NCI-H1694 treated with DMSO at 0.1 percent for 48 hours (cell line): ENCODE measurements at places on chromosomes 13 and 19.

DNA sequence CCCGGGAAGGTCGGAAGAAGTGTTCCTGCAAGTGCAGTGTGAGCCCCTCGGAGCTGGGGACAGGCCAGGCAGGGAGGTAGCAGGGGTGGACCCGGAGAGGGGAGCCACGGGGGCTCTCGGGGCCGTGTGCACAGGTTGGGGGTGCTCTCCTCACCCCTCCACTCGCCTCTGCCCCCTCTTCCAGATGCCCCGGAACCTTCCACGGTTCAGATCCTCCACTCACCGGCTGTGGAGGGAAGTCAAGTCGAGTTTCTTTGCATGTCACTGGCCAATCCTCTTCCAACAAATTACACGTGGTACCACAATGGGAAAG is 9.0 kb downstream of the CD22 start:
- no peak for DNase-seq

- DNase-seq: no peak
These were observed 882.6 kb upstream of the SLITRK5 start for GRCh38 chr13:86788616-86789015.

- no peak for DNase-seq
These were observed 19.0 kb downstream of the CD177 start for GRCh38 chr19:43372462-43372861.

DNA sequence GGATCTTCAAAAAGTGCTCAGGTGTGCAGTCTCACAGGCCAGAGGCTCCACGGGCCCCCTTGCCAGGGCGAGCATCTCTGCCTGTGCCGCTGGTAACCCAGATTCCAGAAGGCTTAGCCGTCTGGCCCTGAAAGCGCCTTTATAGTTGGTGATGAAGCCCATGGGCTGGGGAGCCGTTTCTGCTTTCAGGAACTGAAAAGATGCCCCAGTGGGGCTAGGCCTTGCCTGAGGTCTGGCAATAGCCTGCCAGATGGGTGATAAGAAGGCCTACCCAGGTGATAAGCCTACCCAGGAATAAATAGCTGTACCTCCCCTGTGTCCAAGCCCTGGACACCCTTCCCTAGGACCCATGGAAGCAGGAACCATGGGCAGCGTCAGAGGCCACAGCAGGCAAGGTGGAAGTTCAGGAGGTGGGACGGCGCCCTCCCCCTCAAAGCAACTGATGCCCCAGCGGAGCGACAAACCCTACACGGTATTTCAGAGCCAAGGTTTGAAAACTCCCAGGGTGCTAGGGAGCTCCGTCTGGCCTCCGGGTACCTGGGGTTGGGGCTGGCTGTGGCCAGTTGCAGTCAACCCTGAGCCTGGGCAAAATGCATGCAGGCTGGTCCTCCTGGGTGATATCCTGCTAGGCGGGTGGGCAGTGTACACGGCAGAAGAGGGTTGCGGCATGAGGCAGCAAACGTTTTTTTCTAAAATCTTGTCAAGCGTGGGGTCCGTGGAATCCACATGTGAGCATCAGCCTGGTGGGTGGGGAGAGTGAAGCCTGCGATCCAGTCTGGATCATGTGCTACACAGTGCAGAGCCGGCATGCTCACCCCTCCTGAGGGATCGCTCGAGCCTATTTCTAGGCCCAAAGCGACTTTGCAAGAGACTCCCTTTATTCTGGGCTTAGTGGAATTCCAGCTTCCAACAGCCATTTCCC is 45.3 kb downstream of the ACTN4 start:
- DNase-seq: no peak

DNA sequence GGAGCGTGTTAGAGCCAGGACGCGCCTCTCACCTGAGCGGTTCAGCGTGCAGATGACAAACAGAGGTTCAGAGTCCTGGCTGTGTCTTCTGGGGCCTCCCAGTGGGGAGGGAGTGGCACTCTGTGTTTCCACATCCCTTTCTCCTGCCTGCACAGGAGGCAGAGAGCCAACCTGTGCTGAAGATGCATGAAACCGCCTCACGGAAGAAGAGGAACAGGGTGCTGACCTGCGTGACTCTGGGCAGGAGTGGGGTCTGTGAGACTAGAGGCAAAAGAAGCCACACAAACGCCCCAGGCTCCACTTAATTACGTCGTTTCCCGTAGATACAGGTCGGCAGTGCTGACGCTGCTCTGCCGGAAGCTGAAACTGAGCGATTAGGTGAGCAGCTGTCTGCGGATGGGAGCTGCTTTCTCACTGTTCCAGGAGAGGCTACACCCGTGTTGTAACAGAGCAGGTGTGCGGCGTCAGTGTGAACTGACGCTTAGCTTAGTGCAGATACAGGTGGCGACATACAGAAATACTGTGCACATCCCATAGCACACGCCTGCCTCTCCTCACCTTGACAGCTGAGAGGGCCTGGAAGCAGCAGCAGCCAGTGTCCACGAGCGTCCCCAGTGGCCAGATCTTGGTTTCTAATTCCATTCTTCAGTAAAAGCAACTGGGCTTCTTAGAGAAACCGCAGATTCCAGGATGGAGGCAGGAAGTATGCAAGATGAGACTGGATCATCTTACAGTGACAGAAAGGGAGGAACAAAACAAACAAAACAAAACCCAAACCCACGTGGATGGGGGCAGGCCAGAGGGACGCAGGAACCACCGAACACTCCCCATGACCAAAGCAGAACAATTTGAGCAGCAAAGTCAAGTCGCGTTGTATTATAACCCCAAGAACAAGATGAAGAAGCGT is 37.7 kb upstream of the MCF2L start:
- DNase-seq: peak; percentile 62

DNA sequence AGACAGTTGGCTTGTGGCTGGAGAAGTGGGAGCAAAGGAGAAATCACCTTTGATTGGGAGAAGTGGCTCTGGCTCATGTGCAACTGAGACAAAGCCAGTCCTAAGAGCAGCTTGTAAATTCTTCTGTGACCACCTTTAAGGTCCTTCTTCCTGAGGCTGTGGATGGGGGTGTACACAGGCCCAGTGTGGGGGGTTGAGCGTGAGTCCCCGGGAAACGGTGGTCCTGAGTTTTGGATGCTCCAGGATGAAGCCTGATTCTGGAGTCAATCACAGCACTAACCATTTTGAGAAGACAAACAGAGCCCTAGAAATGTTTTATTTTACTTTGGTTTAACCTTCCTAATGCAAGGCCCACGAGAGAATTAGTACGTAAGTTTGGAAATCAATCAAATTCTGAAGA is 3.9 kb upstream of the CEBPA start:
- no peak for DNase-seq

DNA sequence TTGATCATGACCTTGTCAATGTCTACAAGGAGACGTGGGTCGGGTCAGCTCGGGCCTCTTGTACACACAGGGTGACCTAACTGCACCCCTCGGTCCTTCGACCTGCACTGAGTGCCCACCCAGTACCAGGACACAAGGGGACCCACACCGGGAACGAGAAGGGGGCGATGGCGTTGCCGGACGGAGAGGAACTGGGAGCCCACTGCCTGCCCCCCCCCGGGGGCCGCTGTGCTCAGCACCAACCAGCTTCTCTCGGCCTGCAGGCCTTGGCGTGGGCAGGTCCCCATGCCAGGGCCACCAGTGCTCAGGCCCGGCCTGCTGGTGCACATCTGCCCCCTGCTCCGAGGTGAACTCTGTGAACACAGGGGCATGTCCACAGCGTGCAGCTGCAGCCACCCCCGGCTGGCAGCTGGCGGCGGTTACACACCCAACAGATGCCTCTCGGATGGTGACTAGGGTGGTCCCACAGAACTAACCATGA is 14.1 kb downstream of the CFD start:
- DNase-seq: no peak

DNA sequence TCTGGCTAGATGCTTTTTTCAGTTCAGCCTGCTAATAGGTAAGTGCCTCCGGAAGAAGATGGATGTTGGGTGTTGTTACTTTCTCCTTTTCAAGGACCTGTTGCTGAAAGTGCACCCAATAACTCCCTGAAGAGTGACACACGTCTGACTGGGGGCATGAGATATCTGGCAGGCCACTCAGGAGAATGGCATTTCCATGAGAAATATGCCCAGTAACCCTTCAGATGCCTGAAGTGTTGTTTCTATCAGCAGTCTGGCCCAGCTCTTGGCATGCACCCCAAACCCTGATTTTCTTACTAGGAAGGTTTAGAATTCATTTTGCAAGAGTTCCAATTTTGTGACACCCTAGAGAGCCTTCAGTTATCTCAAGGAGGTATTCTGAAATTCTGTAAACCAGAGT is 71.5 kb downstream of the ARHGAP35 start:
- no peak for DNase-seq

DNA sequence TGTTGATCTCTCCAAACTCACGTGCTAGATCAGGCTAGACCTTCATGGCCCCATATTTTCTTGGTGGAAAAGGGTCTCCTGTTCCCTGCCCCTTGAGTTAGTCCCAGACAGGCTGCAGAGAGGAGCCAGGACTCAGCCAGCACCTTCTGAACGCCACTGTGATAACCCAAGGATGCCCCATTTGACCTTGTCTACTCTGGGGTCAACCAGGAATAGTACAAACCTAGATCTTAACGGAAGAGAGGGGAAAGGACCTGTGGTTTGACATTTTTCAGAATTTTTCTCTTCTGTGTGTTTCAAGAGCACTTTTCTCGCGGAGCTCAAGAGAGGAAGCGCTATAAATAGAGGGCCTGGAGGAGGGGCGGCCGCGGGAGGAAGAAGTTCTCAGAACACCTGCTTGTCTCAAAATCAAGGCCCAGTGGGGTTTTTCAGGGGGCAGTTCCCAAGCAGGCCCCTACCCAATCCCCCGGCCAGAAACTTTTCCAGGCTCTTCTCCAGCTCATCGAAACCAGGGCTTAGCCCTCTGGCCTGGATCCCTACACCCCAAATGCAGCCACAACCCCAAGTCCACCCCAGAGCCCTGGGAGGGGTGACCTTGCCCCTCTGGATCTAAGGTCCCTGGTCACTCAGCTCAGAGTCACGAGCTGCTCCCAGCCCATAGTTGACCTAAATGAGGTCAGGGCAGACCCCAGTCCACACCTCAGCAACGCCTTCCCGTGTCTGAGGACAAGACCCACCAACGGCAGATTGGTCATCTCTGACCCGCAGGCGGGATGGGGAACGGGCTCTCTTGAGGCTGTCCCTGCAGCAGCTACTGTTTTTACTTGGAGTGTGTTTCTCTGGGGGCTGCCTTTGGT is 75.6 kb upstream of the TM9SF2 start:
- no peak for DNase-seq

DNA sequence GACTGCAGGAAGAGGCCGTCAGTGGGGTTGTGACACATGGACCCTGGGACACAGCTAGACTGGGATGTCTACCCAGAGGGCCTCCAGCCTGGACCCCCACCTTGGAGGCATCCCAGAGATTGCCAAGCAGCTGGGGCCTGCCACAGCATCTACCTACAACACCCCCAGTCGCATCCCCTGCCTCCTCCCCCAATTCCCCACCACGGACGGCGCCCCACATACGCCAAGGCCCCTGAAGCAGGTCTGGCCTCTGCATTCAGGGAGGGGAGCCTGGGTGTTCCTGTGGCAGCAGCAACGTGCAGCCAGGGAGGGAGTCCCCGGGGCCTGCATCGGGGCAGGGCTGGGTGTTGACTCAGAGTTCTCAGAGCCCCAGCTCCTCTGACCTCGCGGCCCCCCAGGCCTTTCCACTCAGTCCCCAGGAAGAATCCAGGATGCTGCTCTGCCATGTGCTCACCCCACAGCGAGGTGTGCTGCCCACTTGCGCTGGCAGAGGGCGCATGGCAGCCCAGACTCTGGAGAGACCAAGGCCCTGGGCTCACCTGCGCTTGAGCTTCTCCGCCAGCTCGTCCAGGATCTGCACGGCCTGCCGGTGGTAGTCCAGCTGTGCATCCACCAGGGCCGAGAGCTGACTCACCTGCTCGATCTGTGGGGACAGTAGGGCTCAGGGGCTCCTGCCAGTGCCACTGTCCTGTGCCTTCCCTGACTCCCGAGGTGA is 19.6 kb downstream of the MPND start:
- no peak for DNase-seq

GRCh38 chr19:50238043-50238442 is 34.6 kb downstream of the MYH14 start:
- DNase-seq: no peak

DNA sequence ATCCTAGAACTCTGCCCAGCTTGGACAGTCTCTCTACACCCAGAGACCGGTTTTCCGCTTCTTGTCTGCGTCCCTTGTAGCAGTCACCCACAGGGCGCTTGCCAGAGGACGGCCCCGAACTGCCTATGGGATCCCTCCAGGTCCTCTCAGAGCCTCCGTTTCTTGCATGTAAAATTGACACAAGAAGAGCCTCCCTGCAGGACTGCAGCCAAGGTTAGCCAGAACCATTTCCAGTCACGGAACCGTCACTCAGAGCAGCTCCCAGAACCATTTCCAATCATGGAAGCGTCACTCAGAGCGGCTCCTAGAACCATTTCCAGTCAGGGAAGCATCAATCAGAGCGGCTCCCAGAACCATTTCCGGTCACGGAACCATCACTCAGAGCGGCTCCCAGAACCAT is 65.5 kb downstream of the ATP11A start:
- DNase-seq: no peak

- no peak for DNase-seq
These were observed 2.8 kb upstream of the KCNN1 start for GRCh38 chr19:17963936-17964691.

DNA sequence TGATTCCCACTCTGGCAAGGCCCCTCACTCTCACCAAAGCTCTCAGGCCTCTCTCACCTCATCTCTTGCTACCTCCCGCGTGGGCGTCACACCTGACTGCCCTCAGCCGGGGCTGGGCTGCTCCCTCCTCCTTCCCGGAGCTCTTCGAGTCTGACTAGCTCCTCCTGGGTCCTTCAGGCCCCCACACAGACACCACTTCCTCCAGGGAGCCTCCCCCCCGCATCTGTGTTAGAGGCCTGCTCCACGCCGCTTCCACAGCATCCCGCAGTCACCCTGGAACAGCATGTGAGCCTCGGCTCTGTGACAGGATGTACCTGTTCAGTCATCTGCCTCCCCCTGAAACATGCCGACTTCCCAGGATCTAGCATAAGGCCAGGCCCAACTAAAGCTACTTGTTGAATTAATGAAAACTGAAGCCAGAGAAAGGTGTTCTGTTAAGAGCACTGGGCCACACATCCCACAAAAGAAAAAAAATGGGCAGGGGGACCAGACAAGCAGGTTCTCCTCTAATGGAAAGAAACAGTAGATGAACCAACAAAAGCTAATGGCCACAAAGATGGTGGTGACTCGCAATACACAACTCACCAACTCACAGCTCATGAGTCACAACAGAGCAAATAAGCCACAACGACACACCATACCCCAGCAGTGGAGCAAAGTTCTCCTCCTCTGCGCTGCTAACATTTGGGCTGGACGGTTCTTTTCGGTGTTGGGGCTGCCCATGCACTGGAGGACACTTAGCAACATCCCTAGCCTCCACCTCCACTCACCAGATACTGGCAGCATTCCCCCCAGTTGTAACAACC is 3.0 kb downstream of the PPP6R1 start:
- no peak for DNase-seq
